ENCODE measurements at places on chromosomes 5 and 9. TPM values are rescaled to one million over a fixed set of nuclear protein-coding genes. Genes with fewer than 3 reads are reported as not detected.

The AGXT2 gene
- not detected for total RNA-seq

The APBB3 gene
- 13.5 TPM for total RNA-seq

The HSPB3 gene
- total RNA-seq = 0.68 TPM

The PAIP1 gene
- 122 TPM for total RNA-seq

The SCGB3A2 gene
- total RNA-seq = not detected

The SOHLH1 gene
- not detected for total RNA-seq

The INSYN2B gene
- 0.16 TPM for total RNA-seq

DNA sequence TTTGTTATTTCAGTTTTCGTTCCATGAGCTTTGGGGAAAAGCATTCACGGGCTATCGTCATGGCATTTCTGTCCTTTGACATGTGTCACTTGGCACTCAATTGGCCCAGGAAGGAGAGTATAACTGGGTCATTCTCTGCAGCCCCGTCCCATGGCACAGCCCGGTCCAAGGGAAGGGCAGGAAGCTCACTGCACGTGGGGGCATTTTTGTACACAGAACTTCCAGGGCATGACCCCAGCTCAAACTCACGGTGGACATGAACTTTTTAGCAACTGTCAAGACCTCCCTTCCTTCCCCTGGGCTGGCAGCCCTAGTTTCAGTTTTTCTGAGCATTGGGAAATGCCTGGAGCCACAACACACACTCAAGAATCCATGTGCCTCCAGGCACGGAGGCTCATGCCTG is 161.6 kb upstream of the PANK3 start:
- H3K36me3 ChIP-seq = no peaks in the 10 kb centered on the region
- no peak overlapping the region for H3K4me3 ChIP-seq
- peak; percentile 71 for DNase-seq
- no peaks in the 10 kb centered on the region for H3K27me3 ChIP-seq
- H3K4me1 ChIP-seq = no peaks in the 10 kb centered on the region

GRCh38 chr5:103511554-103511885 is 51.1 kb downstream of the NUDT12 start:
- no peaks in the 10 kb centered on the region for H3K4me1 ChIP-seq
- DNase-seq = no peak
- H3K27ac ChIP-seq = no peak overlapping the region
- no peak overlapping the region for H3K4me3 ChIP-seq

- no peaks in the 10 kb centered on the region for H3K27me3 ChIP-seq
- no peaks in the 10 kb centered on the region for H3K4me1 ChIP-seq
- no peaks in the 10 kb centered on the region for H3K36me3 ChIP-seq
Observed at GRCh38 chr9:4964540-4964939, 20.5 kb upstream of the JAK2 start.

- no peaks in the 10 kb centered on the region for H3K36me3 ChIP-seq
- no peak overlapping the region for H3K27ac ChIP-seq
- no peaks in the 10 kb centered on the region for H3K4me1 ChIP-seq
- no peaks in the 10 kb centered on the region for H3K27me3 ChIP-seq
- no peak for DNase-seq
Observed at GRCh38 chr9:27436234-27436633, 87.9 kb upstream of the IFNK start.

DNA sequence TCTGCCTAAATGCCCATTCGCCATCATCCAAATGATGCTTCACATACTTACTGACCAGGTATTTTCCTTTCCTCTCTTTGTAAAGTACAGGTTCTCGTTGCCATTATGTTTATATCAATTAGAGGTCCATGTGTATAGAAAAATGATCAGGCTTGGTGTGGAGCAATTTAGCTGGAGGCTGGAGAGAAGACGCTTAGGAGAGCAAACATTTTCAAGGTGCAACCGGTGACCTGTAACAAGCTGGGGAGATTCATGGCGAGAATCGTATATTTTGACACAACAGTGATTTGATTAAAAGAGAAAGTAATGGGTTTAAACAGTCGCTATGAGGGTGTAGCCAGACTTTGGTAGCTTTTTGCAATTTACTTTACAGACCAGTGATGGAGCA is 170.9 kb upstream of the TBCA start:
- no peak overlapping the region for H3K4me3 ChIP-seq
- no peaks in the 10 kb centered on the region for H3K27me3 ChIP-seq
- H3K27ac ChIP-seq = no peak overlapping the region
- H3K4me1 ChIP-seq = no peaks in the 10 kb centered on the region
- no peaks in the 10 kb centered on the region for H3K36me3 ChIP-seq

DNA sequence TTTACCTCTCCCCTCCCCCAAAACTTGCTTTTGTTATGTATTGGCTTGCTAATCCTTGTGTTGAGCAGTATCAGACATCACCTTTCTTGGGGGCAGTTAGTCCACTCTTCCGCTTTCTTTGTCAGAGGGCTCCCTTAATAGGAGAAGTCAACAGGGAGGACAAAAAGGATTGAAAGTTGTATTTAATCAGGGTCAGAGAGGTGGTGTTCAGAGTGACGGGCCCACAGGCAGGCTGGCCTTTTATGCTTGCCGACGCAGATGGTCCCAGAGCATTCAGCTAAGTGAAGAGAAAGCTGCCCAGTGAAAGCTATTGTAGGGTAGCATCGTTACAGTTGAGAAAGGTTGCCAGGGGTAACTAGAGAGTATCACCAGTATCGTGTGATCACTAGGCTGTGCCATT is 131.1 kb downstream of the ZCCHC7 start:
- H3K27me3 ChIP-seq = no peaks in the 10 kb centered on the region
- no peak overlapping the region for H3K4me3 ChIP-seq
- H3K4me1 ChIP-seq = no peaks in the 10 kb centered on the region
- no peak for DNase-seq

DNA sequence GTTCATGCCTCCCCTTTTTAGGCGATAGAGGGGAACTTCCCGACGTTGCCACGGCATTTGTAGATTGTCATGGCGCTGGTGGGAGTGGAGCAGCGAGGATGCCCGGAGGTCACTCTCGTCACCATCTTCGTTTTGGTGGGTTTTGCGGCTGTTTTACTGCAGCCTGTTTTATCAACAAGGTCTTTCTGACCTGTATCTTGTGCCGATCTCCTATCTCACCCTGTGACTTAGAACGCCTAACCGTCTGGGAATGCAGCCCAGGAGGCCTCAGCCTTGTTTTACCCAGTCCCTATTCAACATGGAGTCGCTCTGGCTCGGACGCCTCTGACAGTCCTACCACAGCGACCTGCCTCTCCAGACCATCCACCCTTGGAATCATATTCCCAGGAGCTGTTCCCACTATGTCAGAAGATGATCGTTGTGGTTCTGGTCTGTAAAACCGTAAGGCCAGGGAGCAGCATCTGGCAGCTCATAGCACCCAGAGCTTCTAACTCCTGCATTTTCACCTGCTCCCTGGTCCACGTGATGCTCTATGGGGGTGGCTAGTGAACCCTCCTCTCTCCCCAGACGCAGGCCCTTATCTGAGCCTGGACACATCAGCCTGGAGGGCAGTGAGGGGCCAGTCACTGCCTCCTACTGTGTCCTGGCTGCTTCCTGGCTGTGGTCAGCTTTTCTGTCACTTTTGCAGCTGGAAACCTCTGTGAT is 35.1 kb upstream of the CLK4 start:
- DNase-seq = no peak
- H3K4me3 ChIP-seq = no peak overlapping the region
- H3K4me1 ChIP-seq = no peaks in the 10 kb centered on the region
- no peak overlapping the region for H3K27ac ChIP-seq
- no peaks in the 10 kb centered on the region for H3K27me3 ChIP-seq

DNA sequence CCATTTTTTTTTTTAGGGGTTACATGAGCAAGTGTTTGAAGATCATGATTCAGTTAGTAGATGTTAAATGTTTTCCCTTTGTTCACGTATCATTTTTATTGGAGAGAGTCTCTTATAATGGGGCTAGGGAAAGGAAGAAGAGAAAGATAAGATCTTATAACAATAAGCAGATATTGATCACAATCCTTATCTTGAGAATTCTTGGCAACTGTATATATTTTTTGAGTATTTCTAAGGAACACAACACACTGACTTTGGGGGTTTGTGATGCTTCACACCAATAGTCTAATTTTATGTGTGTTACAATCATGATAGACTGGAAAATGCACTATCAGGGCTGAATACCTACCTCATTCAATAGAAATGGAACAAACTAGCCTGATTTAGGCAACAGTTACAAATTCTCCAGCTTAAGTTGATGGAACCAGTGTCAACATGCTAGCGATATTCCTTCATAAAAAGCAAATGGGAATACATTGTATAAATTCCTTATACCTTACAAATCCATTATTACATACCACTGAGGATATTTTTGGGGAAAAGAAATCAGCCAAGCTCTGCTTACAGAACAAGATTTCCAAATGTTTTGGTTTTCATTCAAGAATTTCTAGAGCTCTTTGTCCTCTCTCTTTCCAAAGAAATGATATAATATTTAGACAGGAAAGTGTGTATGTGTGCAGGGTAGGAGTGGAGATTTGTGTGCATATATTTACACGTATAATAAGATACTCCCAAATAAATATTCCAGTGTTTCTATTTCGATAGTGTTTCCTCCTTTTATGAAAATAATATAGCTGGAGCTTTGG is 41.5 kb downstream of the SVEP1 start:
- H3K4me1 ChIP-seq = peaks cover 24% of the 10 kb centered on the region
- no peaks in the 10 kb centered on the region for H3K27me3 ChIP-seq
- no peaks in the 10 kb centered on the region for H3K36me3 ChIP-seq

DNA sequence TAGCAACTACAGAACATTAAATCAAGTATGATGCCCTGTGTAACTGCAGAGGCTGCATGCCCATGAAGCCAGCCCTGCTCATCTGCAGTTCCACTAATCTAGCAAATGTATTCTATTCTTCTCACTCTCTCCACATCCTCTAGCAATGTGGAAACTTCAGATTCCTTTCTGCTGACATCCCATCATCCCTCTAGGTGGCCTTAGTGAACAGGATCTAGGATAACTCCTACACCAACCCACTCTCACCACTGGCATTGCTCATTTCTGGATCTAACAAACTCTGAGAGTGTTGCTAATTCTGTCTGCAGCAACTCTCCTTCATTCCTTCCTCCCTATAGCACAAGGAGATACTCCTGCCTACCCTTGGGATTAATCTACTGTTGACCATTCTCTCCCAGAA is 80.8 kb downstream of the FAM81B start:
- H3K27me3 ChIP-seq = no peaks in the 10 kb centered on the region
- H3K4me1 ChIP-seq = no peaks in the 10 kb centered on the region
- H3K27ac ChIP-seq = no peak overlapping the region

- DNase-seq = no peak
- no peak overlapping the region for H3K27ac ChIP-seq
- no peaks in the 10 kb centered on the region for H3K4me1 ChIP-seq
Observed at GRCh38 chr9:84271921-84272556, 68.5 kb downstream of the SLC28A3 start.

GRCh38 chr5:135442431-135443160 is 4.6 kb downstream of the DCANP1 start:
- no peak overlapping the region for H3K4me3 ChIP-seq
- H3K4me1 ChIP-seq = peaks cover 27% of the 10 kb centered on the region
- DNase-seq = peak; percentile 46
- H3K27ac ChIP-seq = no peak overlapping the region

DNA sequence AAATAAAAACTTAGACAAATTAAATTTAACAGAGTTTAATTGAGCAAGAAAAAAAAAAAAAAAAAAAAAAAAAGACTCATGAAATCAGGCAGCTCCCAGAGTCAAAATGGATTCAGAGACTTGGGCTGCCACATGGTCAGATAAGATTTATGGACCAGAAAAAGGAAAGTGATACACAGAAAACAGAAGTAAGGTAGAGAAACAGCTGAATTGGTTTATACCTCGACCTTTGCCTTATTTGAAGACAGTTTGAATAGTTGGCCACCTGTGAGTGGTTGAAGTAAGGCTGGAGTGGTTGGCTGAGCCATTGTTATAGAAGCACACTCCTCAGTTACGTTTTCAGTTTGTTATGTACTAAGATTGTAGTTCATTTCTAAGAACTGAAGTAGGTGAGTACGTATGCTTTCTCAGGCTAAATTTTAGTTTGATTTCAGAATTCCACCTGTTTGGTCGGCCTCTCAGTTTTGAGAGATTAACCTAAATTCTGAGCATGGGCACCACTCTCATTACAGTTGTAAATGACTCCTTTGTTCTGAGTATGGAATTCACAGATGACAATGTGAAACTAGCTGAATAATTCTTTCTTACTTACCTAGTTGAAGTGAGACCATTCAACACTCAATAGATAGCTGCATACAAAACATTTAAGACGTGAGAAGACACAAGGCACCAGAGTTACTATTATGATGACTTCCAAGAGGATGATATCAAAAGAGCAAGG is 149.0 kb downstream of the AOPEP start:
- H3K4me1 ChIP-seq = peaks cover 36% of the 10 kb centered on the region
- H3K4me3 ChIP-seq = no peak overlapping the region
- DNase-seq = no peak
- H3K36me3 ChIP-seq = no peaks in the 10 kb centered on the region

DNA sequence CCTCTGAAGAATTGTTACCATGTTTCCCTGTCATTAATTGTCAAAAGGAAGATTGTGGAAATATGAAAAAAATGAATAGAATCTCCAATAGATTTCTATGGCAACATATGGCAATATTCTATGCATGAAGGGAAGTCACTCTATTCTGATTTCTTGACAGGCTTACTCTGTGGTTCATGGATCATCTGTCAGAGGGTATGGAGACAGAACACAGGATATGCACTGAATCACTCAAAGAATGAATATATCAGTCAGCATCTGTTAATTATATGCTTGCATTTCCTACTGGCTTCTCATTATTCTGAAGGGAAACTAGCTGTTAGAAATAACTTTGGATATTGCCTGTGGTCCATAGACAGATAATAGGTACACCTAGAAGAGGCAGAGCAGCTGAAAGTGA is 918.9 kb downstream of the DTWD2 start:
- no peaks in the 10 kb centered on the region for H3K36me3 ChIP-seq
- DNase-seq = no peak
- no peak overlapping the region for H3K27ac ChIP-seq
- no peaks in the 10 kb centered on the region for H3K27me3 ChIP-seq
- no peak overlapping the region for H3K4me3 ChIP-seq

- H3K27me3 ChIP-seq = no peaks in the 10 kb centered on the region
- peak overlapping the region; percentile 99 for H3K27ac ChIP-seq
- DNase-seq = no peak
- no peaks in the 10 kb centered on the region for H3K36me3 ChIP-seq
- H3K4me1 ChIP-seq = peaks cover 92% of the 10 kb centered on the region
- no peak overlapping the region for H3K4me3 ChIP-seq
Observed at GRCh38 chr9:121359351-121360294, 10.4 kb downstream of the STOM start.

DNA sequence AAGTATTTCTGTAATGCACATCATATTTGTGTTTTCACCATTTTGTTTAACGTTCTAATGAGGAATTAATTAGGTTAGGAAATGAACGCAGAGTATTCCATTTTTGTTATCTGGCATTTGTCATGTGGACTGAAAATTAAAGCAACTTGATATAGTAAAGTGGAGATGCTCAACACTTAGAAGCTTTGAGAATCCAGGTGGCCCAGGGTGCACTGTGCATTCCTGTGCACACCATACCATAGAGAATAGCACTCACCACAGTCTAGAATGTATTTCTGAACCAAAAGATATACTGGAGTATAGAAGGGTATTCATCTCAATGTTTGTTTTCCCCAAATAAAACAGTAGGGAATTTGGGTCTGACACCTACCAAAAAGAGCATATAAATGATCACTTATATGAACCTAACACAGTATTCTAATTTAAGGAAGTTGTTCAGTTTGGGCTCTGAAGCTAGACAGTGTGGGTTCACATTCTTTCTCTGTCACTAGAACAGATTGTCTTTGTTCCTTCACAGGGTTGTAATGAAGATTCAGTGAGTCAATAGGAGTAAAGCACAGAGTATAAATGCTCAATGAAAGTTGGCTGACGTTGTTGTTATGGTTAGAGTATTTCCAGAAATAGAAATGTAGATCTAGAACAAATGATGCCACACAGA is 125.6 kb upstream of the DMRT1 start:
- no peak for DNase-seq
- peaks cover 13% of the 10 kb centered on the region for H3K36me3 ChIP-seq
- H3K27me3 ChIP-seq = no peaks in the 10 kb centered on the region
- H3K4me3 ChIP-seq = no peak overlapping the region
- peak overlapping the region; percentile 79 for H3K27ac ChIP-seq
- H3K4me1 ChIP-seq = peaks cover 88% of the 10 kb centered on the region
